Stimulated activated CD4-positive, alpha-beta T cell treated with anti-CD3 and anti-CD28 coated beads, TNF-alpha, amount 100 ng/mL, for 1 hour (primary cell): ENCODE measurements at places on chromosomes 6 and 20.

GRCh38 chr6:71139249-71139648, 149.4 kb upstream of the OGFRL1 start:
- no peak for DNase-seq

DNA sequence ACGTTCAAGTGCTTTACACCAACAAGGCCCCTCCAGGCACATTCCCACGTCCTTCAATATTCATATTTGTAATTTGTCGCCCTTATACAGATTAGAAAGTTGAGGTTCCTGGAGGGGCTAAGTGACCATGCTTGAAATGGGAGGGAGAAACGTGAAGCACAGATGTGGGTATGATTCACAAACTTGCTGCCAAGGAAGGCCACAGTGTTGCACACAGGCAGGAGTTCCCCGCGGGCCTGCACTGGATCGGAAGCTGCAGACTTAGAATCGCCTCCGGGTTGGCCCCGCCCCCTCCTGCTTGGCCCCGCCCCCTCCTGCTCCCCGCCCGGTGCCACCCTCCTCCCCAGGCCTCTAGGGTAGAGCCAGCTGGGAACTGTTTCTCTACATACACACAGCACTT, 58.2 kb upstream of the QKI start:
- DNase-seq = no peak

GRCh38 chr6:170279426-170279825, 11.5 kb downstream of the DLL1 start:
- no peak for DNase-seq

DNA sequence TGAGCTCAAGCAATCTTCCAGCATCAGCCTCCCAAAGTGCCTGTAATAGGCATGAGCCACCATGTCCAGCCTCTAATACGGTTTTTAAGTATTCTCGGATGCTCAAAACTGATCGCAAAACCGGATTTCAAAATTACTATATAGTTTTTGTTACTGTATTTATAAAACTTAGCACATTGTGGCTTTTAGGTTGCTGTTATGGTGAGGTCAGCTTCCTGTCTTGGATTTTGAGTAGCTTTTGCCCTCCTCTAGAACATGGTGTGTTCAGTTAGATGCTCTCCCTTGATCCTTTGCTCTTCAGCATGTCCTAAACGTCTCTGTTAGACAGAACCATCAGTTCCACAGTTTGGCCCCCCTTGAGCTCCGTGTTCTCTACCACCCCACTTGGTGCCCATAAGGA, 96.2 kb downstream of the RPP40 start:
- no peak for DNase-seq

- no peak for DNase-seq
Observed at GRCh38 chr20:57379263-57379647, 11.9 kb upstream of the RBM38 start.

DNA sequence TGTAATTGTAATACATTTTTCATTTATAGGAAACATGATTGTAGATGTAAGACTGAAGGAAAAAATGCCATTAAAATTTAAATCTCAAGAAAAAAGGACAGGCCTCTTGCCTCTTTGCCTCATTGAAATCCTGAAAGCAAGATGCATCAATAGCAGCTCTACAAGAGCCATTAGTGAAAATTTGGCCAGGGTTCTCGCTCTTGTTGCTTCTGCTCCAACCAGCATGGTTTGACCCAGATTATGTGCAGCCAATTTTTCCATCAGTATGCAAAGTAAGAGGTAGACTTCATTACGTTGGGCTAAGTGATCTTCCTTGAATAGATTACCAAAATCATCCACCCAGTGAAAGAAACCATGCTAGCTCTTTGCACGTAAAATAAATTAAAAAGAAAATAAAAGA, 106.6 kb downstream of the SGK1 start:
- DNase-seq = no peak
